Thyroid gland (tissue), 4 donors: ENCODE measurements at places on chromosomes 2 and 18. TPM values are rescaled to one million over a fixed set of nuclear protein-coding genes. Genes with fewer than 3 reads are reported as not detected.

RGPD3 gene
- total RNA-seq = 0.67 TPM

WDR33 gene
- total RNA-seq = 76.7 TPM

TEKT4 gene
- total RNA-seq = 0.88 TPM

SIX3 gene
- not detected for total RNA-seq

SPHKAP gene
- 0.20 TPM for total RNA-seq

ZSWIM2 gene
- total RNA-seq = not detected

CCT4 gene
- total RNA-seq = 85.7 TPM

CYS1 gene
- total RNA-seq = 0.59 TPM

LHCGR gene
- total RNA-seq = 1.7 TPM

CEBPZOS gene
- total RNA-seq = 34.2 TPM

CYP27A1 gene
- 9.0 TPM for total RNA-seq

HK2 gene
- 41.0 TPM for total RNA-seq

RAB6C gene
- total RNA-seq = not detected

DYNAP gene
- total RNA-seq = not detected

KCTD18 gene
- total RNA-seq = 88.2 TPM

RFTN2 gene
- 8.6 TPM for total RNA-seq

CFC1 gene
- total RNA-seq = not detected
